Body of pancreas (tissue), 4 donors: ENCODE measurements at places on chromosomes 5 and 9. TPM values are rescaled to one million over a fixed set of nuclear protein-coding genes. Genes with fewer than 3 reads are reported as not detected.

- H3K4me3 ChIP-seq = no peak overlapping the region
- DNase-seq = no peak
- no peaks in the 10 kb centered on the region for H3K36me3 ChIP-seq
- H3K27me3 ChIP-seq = no peaks in the 10 kb centered on the region
These were observed 215.8 kb downstream of the BNC2 start for GRCh38 chr9:16654596-16655126.

- H3K27ac ChIP-seq = no peak overlapping the region
- no peaks in the 10 kb centered on the region for H3K36me3 ChIP-seq
- no peak overlapping the region for H3K4me3 ChIP-seq
These were observed 159.5 kb downstream of the GNA14 start for GRCh38 chr9:77488439-77489126.

DNA sequence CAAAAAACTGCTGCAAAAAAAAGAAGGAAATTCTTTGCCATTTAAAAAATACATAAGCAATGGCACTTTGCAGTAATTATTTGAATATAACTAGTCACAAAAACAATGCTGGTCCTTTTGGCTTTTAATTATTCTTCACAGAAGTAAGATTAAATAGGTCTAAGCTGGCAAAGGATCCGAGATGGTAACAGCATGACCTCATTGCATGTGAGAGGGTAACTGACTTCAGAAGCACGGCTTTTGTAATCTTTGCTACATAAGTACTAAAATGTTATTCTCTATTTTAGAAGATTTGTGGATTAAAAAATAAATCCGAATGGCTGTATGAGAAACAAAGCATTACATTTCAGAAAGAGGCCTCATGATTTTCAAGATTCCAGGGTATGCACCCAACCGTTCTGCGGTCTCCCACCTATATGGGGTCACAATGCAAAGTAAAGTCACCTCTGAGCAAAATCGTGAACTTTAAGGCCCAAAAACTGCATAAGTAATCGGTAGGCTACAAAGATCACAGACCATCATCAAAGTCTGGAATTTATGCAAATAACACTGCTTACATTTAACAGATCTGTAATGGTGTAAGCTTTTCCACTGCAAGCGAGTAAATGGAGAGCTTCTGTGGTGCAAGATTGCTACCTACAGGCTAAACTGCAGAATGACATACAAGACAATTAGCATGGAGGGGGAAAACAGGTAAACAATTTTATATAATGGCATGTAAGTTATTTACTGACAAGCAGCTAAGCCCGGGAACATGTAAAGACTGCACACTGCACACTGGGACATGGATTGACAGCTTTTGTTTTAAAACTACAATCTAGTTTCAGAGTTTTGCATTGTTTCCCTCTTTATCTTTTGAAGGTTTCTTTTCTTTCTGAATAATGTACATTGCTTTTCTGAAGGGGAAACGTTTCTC is 231.6 kb downstream of the SLF1 start:
- no peak overlapping the region for H3K4me3 ChIP-seq
- no peaks in the 10 kb centered on the region for H3K27me3 ChIP-seq
- H3K27ac ChIP-seq = no peak overlapping the region

GABRA1 gene
- not detected for total RNA-seq

DNA sequence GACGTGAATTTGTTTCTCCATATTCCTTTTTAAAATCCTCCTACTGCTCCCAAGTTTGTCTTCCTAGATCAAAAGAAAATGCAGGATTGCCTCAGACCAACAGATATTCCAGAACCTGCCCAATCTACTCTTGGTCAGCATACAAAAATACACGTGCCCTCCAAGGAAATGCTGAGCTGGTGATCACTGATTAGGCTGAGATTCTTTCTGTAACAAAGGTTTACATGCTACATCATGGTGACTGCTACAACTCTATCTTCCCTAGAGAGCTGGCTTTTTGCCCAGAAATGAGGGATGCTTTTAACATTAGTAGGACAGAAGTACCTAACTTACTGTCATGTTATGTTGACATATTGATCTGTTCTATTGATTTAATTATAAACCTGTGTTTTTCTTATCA is 35.5 kb downstream of the OR2Y1 start:
- H3K4me3 ChIP-seq = no peak overlapping the region
- H3K36me3 ChIP-seq = no peaks in the 10 kb centered on the region
- H3K27me3 ChIP-seq = no peaks in the 10 kb centered on the region
- DNase-seq = no peak
- H3K27ac ChIP-seq = no peak overlapping the region

DNA sequence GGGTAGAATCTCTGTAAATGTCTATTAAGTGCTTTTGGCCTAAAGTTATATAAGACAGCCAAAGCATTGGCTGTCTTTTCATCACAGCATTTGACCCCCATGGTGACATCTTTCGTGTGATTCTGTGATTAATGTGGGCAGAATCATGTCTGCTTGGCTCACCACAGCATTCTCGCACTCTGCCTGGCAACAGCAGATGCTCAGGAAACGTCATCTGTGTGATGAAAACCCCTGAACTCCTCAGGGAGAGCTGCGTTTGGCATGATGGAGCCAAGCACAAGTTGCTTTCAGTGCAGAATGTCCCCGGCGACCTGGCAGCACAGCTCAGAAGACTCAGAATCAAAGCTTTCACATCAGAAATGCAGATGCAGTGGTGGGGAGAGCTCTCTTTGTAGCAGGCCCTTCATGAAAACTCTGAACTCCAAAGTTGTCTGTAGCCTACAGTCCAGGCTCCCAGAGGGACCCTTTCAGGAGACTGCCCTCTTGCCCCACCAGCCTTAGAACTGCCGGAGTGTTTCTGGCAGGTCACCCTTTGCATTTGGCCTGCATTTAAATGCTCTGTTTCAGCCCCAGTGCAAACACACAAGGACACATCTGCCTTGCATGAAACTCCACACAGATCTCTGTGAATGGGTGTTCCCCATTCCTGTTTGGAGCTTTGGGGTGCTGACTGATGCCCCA is 155.6 kb upstream of the PANK3 start:
- H3K27me3 ChIP-seq = no peaks in the 10 kb centered on the region
- no peak overlapping the region for H3K27ac ChIP-seq
- H3K4me1 ChIP-seq = no peaks in the 10 kb centered on the region
- no peak overlapping the region for H3K4me3 ChIP-seq

- H3K27me3 ChIP-seq = no peaks in the 10 kb centered on the region
- no peak overlapping the region for H3K4me3 ChIP-seq
- no peak for DNase-seq
- H3K36me3 ChIP-seq = no peaks in the 10 kb centered on the region
- H3K27ac ChIP-seq = no peak overlapping the region
These were observed 5.8 kb downstream of the LCN12 start for GRCh38 chr9:136957901-136958300.

- no peak overlapping the region for H3K27ac ChIP-seq
- peak; percentile 5 for DNase-seq
- H3K36me3 ChIP-seq = no peaks in the 10 kb centered on the region
- H3K4me3 ChIP-seq = no peak overlapping the region
- no peaks in the 10 kb centered on the region for H3K4me1 ChIP-seq
These were observed 122.7 kb downstream of the FSTL4 start for GRCh38 chr5:133489632-133490031.

DNA sequence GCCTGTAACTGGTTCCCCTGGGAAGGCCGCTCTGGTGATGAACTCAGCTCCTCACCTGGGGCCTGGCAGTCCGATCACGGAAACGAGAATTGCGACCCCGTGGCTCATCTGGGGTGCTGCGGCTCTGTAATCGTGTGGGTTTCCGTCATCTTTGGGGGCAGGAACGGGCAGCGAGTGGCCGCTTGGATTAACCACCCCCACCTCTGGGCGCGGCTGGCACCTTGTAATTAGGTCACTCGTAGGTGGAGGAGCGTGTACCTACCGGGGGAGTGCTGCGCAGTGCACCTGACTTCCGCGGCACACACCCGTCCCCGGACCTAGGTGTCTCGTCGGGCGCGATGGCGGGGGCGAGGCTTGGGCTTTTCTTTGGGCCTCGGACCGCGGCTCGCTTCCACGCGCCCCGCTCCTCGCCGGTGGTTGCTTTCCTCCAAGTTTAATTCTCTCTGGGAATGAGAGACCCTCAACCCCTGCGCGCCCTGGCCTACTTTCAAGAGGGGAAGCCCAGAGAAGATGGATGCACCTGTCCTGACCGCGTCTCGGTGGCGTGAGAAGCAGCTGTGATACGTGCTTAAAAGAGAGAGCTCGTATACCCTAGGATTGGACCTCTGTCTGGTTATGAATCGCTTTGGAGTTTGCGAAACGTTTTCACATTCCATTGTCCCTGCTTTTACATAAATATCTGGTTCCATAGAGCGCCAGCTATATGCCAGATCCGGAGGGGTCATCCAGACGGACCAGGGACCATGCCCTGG is 744 bp upstream of the PPP2CA start:
- peak overlapping the region; percentile 100 for H3K27ac ChIP-seq
- DNase-seq = peak; percentile 90
- H3K4me1 ChIP-seq = peaks cover 40% of the 10 kb centered on the region
- no peaks in the 10 kb centered on the region for H3K27me3 ChIP-seq
- H3K36me3 ChIP-seq = no peaks in the 10 kb centered on the region
- H3K4me3 ChIP-seq = peak overlapping the region; percentile 51

NR5A1 gene
- total RNA-seq = not detected

IFNA7 gene
- not detected for total RNA-seq

GRCh38 chr5:9365512-9365911 is 180.4 kb downstream of the SEMA5A start:
- no peaks in the 10 kb centered on the region for H3K36me3 ChIP-seq
- DNase-seq = no peak
- H3K27me3 ChIP-seq = no peaks in the 10 kb centered on the region
- no peaks in the 10 kb centered on the region for H3K4me1 ChIP-seq

ANKRD34B gene
- total RNA-seq = not detected

- peaks cover 4% of the 10 kb centered on the region for H3K4me1 ChIP-seq
- no peak overlapping the region for H3K4me3 ChIP-seq
- no peak overlapping the region for H3K27ac ChIP-seq
- H3K36me3 ChIP-seq = no peaks in the 10 kb centered on the region
These were observed 124.4 kb downstream of the ATG10 start for GRCh38 chr5:82096249-82096648.

GRCh38 chr9:95880021-95880690 is 4.7 kb downstream of the ERCC6L2 start:
- no peaks in the 10 kb centered on the region for H3K27me3 ChIP-seq
- no peaks in the 10 kb centered on the region for H3K4me1 ChIP-seq
- H3K36me3 ChIP-seq = no peaks in the 10 kb centered on the region
- no peak overlapping the region for H3K4me3 ChIP-seq

PKD2L2 gene
- not detected for total RNA-seq

GRCh38 chr5:82901281-82901888 is 175.8 kb downstream of the TMEM167A start:
- H3K36me3 ChIP-seq = no peaks in the 10 kb centered on the region
- H3K4me1 ChIP-seq = no peaks in the 10 kb centered on the region
- no peak overlapping the region for H3K4me3 ChIP-seq
- no peak for DNase-seq
- H3K27me3 ChIP-seq = no peaks in the 10 kb centered on the region

HTR1A gene
- not detected for total RNA-seq

PTGR1 gene
- 18.9 TPM for total RNA-seq

CCDC187 gene
- total RNA-seq = 2.3 TPM

RNF224 gene
- total RNA-seq = not detected

CTSL gene
- total RNA-seq = 45.8 TPM

ITGA1 gene
- total RNA-seq = 11.2 TPM

SLC1A3 gene
- 11.2 TPM for total RNA-seq

- no peaks in the 10 kb centered on the region for H3K27me3 ChIP-seq
- no peaks in the 10 kb centered on the region for H3K36me3 ChIP-seq
- no peak for DNase-seq
These were observed 680.4 kb downstream of the TLR4 start for GRCh38 chr9:118384531-118385100.

GRCh38 chr5:15674716-15675115 is 174.7 kb downstream of the FBXL7 start:
- no peaks in the 10 kb centered on the region for H3K27me3 ChIP-seq
- no peak overlapping the region for H3K27ac ChIP-seq
- no peak overlapping the region for H3K4me3 ChIP-seq
- no peaks in the 10 kb centered on the region for H3K36me3 ChIP-seq
- DNase-seq = no peak
- no peaks in the 10 kb centered on the region for H3K4me1 ChIP-seq

DNA sequence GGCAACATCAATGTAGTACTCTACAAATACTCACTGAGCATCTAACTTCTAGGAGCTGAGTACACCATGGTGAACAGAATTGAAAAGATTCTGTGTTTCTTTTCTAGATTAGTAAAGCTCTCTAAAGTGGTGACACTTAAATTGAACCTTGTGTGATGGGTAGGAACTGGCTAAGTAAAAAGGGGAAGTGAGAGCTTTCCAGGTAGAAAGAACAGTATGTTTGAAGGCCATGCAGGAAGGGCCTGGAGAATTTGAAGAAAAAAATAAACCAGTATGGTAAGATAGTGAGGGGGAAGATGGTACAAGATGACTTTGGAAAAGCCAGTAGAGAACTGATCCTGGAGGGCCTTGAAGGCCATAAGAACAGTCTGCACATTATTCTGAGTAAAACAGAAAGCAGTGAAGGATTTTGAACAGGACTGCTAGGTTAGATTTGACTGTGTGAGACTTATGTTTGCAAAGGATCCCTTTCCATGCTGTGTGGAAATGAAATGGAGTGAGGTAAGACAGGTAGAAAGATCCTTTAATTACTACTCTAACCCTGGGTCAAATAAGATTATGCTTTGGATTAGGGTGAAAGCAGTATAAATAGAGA is 46.7 kb upstream of the UBQLN1 start:
- no peaks in the 10 kb centered on the region for H3K4me1 ChIP-seq
- peaks cover 3% of the 10 kb centered on the region for H3K36me3 ChIP-seq
- H3K27ac ChIP-seq = no peak overlapping the region
- H3K27me3 ChIP-seq = no peaks in the 10 kb centered on the region
- no peak overlapping the region for H3K4me3 ChIP-seq
- DNase-seq = no peak

- H3K36me3 ChIP-seq = no peaks in the 10 kb centered on the region
- no peak overlapping the region for H3K27ac ChIP-seq
- H3K27me3 ChIP-seq = no peaks in the 10 kb centered on the region
- no peak for DNase-seq
- H3K4me1 ChIP-seq = no peaks in the 10 kb centered on the region
These were observed 20.8 kb downstream of the MEGF10 start for GRCh38 chr5:127311349-127311748.

LCP2 gene
- total RNA-seq = 2.6 TPM

UBE2D2 gene
- total RNA-seq = 102 TPM

- H3K27me3 ChIP-seq = no peaks in the 10 kb centered on the region
- no peak for DNase-seq
- no peak overlapping the region for H3K4me3 ChIP-seq
- H3K27ac ChIP-seq = no peak overlapping the region
- H3K4me1 ChIP-seq = peaks cover 13% of the 10 kb centered on the region
These were observed 493.0 kb upstream of the WWC1 start for GRCh38 chr5:167798448-167798847.
